Thyroid gland (tissue), 4 donors: ENCODE measurements at places on chromosomes 1 and 21.

GRCh38 chr1:83839566-83840173 is 159.3 kb downstream of the TTLL7 start:
- no peak for DNase-seq

- no peak for DNase-seq
Observed at GRCh38 chr1:67336783-67337182, 29.1 kb downstream of the IL12RB2 start.

GRCh38 chr1:83497563-83497962 is 501.4 kb downstream of the TTLL7 start:
- DNase-seq = peak; percentile 30

DNA sequence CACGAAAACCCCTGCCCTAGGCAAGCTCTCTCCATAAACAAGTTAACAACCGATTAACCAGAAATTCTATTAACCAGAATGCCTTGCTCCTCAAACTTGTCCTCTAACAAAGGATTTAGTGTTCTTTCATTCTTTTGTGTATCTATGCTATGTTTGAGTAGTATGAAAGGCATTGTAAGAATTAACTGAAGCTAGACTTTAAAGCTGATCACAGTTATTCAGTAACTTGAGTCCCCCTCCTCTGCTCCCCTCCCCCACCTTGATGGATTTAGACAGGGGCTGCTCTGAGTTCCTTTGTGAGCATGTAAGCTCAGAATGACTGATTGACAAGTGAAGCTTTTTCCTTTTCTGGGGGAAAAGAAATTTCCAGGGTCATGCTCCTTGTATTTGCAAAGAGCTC is 257.6 kb downstream of the TTLL7 start:
- DNase-seq = no peak

DNA sequence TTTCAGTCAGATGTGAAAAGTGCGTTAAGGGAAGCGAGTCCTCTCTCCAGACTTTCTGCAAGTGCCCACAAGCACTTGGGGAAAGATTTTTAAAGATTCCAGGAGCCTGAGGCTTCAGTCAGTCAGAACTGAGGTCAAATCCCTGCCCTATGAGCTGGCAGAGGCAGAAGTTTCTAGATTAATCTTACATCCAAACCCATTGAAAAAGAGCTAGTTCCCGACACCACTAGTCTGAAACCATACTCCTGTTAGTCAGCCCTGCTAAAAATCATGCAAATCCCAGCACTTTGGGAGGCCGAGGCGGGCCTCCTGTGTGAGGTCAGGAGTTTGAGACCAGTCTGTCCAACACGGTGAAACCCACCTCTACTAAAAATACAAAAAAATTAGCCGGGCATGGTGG is 21.0 kb downstream of the RSPH1 start:
- no peak for DNase-seq

DNA sequence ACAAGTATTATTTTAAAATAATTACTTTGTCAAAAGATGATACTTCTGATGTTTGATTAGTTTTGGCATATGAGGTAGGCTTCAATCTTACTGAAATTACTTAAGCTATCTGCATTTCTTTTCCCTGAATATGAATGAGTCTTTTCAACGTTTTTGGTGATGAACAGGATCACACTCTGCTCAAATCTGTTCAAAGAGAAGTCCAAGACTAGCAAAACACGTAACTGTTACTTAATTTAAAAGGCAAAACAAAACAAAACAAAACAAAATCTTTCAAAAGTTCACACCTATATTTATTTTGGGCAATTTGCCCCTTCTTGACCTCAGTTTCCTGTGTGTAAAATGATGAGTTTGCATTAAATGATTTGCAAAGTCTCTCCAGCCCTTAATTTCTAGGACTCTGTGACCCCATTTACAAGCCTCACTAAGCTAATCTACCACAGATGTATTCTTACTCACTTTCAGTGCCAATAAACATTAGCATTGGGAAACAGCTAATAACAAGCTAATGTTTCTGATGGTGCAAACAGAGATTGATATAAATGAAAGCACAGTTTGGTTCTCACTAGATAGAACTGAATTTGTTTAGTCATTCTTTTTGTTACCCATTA is 865.4 kb downstream of the LTN1 start:
- DNase-seq = no peak

DNA sequence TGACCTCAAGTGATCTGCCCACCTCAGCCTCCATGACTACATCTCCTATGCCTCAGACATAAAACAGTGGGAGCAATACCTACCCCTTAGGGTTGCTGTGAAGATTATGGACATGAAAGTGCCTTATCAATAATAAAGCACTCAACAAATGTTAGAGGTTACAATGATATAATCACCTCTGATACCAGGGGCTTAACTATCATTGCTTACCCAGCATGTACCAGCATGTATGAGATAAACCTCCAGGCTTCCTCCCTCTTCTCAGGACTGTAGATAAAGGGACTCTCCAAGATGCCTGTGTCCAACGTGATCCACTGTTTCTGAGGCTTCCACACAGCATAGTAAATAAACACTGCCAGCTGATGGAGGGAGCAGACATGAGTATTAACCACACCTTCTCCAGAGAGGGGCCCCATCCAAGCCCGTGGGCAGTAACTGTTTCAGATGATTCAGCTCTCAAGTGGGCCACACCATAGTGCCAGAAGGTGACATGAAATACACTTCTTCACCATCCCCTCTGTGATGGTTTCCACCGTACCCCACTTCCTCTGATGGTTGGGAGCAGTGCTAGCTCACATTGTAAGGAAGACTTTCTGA is 26.2 kb downstream of the RHBDL2 start:
- DNase-seq = no peak

GRCh38 chr1:35298464-35298863 is 30.0 kb downstream of the ZMYM4 start:
- peak; percentile 87 for DNase-seq

DNA sequence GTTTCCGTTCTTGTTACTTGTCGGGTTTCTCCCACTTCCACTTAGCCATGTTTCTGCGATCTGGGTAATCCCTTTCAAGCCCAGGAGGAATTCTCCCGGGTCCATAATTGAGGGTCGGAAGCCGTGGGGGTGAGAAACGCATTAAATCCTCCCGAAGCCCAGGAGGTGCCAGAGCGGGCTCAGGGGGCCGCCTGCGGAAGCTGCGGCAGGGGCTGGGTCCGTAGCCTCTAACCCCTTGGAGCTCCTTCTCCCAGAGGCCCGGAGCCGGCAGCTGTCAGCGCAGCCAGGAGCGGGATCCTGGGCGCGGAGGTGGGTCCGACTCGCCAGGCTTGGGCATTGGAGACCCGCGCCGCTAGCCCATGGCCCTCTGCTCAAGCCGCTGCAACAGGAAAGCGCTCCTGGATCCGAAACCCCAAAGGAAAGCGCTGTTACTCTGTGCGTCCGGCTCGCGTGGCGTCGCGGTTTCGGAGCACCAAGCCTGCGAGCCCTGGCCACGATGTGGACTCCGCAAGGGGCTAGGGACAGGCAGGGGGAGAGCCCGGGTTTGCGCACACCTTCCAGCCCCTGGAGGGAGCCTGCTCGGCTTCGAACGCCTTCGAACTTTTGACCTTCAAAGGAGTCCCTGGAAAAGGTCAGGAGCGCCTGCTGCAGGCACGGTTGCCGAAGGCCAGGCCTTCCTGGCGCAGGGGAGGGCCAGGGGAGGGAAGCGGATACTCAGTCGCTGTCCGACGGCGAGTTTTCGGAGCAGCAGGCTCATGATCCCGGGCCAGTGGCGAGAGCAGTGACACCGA is 1.7 kb upstream of the SIM2 start:
- no peak for DNase-seq

DNA sequence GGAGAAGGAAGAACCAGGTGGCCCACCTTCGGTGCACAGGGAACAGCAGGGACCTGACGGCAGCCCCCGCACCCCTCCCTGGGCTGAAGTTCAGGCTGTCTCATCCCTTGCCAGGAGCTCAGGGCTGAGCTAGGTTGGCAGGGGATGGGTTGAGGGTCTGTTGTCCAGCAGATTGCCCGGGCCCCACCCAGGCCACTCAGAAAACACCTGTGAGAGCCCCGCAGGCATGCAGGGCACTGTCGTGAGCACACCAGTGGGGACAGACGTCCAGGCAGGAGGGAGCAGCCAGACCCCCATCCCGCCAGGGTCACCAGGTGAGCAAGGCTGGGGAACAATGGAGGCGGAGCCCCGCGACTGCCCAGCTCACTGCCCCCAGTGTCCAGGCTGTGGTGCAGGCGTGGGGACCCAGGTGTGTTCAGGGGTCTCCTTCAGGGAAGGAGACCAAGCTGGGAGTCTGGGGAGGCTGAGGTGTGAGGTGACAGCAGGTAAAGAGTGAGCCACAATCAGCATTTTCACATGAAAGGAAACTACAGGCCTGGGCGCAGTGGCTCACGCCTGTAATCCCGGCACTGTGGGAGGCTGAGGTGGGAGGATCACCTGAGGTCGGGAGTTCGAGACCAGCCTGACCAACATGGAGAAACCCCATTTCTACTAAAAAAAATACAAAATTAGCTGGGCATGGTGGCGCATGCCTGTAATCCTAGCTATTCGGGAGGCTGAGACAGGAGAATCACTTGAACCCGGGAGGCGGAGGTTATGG is 9.4 kb upstream of the SAMD11 start:
- peak; percentile 0 for DNase-seq

- DNase-seq = no peak
Observed at GRCh38 chr1:184813528-184814089, 59.0 kb upstream of the EDEM3 start.

GRCh38 chr1:11059155-11059967 is 457 bp downstream of the SRM start:
- peak; percentile 8 for DNase-seq

DNA sequence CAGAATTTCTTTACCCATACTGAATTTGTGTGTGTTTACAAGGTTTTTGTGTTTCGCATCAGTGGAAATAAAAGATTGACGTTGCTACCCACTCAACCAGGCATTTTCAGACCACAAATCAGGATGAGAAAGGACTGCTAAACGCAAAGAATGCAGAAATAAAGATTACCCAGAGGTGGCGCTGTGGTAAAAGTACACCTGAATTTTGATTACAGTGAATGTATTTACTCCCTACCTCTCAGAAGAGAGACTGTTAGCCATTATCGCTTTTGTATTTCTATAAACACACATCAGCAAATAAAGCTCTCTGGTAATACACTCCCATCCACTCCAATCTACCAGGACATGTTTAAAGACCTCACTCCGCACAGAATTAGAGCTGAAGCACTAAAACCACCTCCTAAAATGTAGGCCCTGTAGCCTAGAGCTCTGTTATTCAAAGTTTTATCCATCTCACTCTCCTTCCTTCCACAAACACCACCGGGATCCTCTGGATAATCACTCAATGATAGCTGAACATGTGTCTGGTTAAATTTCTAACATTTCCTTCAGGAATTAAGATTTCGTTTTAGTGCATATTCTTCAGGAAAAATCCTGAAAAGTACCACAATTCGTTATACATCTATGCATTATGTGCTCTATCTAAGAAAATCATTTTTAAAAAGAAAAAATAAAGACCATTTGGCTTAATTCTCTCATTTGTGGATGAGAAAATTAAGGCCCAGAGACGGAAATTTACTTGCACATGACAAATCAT is 2.5 kb upstream of the LMO4 start:
- peak; percentile 39 for DNase-seq

DNA sequence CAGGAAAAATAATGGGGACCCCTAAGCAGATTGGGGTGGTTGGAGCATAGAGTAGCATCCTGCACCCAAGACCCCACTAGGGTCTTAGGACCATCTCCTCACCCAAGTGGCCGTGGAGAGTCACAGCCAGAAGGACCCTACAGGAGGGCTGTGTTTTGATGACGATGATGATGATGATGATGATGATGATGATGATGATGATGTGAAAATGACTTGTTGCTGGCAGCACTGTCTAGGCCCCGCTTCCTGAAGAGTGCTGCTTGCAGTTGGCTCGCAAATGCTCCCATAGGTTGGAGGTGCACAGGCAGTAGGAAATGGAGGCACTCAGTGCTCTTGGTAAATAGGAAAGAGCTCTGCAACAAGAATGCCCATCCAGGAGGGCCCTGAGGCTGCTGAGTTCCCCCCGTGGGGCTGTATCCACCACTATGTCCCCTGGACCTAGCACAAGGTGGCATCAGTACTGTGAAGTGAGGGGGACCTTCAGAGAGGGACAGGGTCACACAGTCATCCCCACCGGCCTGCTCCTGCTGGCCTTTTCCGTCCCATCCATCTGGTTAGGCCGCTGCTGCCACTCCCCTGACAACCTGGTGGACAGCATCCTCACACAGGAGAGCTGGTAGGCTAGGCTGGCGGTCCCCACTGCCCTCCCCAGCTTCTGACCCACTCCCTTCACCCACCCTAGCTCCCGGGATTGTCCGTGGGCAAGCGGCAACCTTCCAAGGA is 139.6 kb downstream of the FOXD2 start:
- DNase-seq = no peak

DNA sequence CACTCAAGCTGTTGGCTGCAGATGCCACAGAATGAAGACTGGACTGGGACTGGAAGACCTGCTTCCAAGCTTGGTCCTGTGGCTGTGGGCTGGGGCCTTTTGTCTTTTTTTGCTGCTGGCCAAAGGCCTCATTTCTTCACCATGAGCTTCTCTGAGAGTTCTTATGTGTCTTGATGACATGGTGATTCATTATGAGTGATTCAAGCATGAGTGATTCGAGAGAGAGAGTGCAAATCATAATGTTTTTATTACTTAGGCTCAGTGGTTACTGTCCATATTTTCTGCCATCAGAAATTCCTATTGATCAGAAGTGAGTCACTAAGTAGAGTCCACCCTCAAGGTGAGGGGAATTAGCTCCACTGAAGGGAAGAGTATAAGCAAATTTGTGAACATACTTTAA is 94.0 kb downstream of the PCP4 start:
- no peak for DNase-seq

GRCh38 chr1:168428063-168428731 is 115.6 kb downstream of the XCL2 start:
- DNase-seq = no peak

GRCh38 chr1:42937836-42938644 is 20.6 kb downstream of the SLC2A1 start:
- no peak for DNase-seq

- DNase-seq = no peak
Observed at GRCh38 chr1:7289694-7290093, 481.4 kb upstream of the VAMP3 start.

- peak; percentile 94 for DNase-seq
Observed at GRCh38 chr1:237012788-237013383, 8.6 kb upstream of the MT1HL1 start.

DNA sequence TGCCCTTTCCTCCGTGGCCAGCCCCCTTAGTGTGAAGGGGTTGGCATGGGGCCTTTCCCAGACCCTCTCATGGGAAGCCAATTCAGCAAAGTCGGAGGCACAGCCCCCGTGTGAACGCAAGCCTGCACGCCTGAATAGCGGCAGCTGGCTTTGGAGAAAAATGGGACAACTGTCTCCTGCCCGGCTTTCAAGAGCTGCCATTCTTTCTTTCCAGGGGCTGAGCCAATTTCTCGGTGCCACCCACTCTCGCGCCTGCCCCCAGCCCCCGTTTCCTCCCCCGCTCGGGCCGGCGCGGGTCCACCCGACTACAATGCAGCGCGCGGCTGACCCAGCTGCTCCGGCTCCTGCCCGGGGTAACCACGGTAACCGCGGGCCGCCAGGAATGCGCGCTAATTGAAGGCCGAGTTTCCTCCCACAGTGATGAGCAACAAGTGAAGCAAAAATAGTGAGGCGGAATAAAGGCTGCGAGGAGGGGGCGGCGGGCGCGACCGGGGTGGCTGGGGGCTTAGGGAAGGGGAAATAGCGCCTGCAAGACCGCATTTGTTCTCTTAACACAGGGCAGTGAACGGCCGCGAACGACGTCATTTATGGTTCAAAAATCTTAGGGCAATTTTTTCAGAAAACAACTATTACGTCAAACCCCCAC is 27.8 kb downstream of the ILDR2 start:
- peak; percentile 48 for DNase-seq

GRCh38 chr1:75135573-75136194 is 1.5 kb downstream of the LHX8 start:
- no peak for DNase-seq
